ENCODE measurements at places on chromosomes 3 and 15.

DNA sequence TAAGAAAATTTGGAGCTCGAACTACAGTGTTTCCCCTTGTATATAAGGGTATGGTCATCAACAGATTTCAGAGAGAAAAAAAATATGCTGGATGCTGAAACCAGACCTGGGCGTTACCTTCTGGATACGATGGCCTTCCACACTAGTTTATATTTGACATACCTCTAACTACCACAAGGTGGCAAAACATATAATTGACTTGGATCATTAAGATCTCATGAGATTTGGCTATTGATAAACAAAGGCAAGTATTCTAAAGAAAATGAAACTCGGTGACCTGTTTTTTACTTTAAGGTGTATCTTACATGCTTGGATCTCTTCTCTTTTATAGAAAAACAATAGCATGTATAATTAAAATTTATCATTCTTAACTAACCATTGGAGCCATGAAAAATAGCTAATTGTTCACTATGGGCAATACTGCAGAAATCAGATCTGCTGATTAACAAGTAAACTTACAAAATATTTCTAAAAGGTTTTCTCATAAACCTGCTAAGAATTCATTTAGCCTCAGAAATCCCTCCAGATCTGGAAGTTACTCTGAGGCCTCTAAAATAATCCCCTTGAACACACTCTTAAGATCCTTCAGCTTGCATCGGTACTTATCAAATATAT is 300.6 kb upstream of the KCNH8 start:
- DNase-seq: no peak

DNA sequence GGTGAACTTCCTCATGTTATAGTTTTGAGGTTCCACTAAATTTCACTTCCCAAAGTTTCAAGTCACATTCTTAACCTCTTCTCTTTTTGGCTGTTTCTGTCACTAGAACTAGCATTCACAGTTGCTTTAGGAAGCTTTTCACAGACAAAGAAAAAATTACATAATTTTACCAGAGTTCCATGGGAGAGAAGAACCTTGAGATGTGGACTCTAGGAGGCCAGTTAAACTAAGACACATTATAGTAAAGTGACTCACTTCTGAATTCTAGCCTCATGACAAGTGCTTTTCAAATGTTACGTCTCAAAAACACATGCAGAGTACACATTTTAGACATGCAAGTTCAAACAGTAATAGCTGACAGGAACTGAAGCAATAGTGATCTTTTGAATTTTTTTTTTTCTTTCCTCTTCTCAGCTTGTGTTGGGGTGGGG is 39.9 kb upstream of the LRTM1 start:
- no peak for DNase-seq

GRCh38 chr3:123947482-123947881 is 13.5 kb downstream of the CCDC14 start:
- DNase-seq: no peak

DNA sequence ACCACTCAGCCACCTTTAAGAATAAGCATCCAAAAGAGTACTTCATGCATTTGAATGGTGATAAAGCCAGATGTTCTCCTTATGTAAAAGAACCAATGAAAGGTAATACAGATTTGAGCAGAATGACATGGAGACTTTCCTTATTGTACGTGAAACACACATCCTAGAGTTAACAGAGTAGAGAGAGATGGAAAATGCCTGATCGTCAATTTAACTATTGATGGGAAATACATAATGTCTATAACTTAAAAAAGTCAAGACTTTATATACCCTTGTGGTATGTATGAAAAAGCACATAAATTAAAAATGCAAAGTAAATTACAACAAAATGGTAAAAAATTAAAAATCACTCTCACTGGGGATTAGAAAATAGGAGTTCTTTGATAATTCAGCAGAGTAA is 31.7 kb upstream of the PLSCR5 start:
- no peak for DNase-seq

GRCh38 chr3:37181756-37182155 is 7.4 kb upstream of the LRRFIP2 start:
- no peak for DNase-seq

DNA sequence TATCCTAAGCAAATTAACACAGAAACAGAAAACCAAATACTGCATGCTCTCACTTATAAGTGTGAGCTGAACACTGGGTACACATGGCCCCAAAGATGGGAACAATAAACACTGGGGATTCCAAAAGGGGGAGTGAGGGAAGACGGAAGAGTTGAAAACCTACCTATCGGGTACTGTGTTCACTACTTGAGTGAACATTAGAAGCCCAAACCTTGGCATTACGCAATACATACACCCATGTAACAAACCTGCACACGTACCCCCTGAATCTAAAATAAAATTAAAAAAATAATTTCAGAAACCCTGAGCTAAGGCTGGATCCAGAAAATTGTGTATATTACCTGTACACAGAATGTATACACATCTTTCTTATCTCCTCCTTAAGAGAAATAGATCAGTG is 42.8 kb upstream of the C3orf70 start:
- DNase-seq: no peak

GRCh38 chr3:152083135-152083534 is 185.6 kb upstream of the MBNL1 start:
- no peak for DNase-seq
